ENCODE measurements at places on chromosomes 7 and 10.

DNA sequence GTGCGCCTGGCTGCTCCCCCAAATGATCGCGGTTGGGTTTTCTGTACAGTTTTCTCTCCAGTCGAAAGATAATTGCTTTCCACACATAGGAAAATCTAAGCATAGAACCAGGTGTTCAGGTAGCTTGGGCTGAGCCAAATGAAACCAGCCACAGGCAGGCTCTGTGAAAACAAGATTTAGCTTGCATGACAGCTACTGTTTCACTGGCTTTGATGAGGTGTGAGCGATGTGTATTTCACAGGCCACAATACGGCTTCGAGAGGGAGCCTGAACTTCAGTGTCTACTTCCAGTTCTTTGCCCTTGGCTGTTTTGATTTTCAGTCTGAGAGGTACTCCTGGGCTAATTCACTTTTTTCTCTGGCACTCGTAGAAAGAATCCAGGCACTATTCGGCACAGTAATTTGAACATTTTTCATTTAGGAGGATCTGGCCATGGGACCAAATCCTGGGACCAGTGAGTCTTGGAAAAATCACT is 110.5 kb downstream of the JCAD start:
- no peak for DNase-seq

- no peak for DNase-seq
Measured at GRCh38 chr10:85643845-85644525, 722.6 kb downstream of the GRID1 start.

- DNase-seq, result no peak
Measured at GRCh38 chr7:45457591-45457990, 116.6 kb upstream of the ADCY1 start.

DNA sequence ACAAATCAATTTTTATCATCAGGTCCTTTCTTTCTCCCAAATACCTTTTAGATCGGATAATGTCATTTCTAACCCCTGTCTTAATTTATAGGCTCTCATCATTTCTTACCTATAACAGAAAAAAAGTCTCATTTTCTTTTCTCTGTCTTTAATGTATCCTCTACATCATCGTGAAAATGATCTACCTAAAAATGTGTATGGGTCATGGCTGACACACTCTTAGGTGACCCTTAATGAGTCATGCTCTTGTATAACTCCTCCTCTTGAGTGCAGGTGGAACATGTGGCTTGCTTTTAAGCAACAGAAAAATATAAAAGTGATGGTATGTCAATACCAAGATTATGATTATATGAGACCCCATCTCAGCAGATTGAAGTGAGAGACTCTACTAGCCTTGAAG is 139.4 kb downstream of the SEMA3C start:
- no peak for DNase-seq

DNA sequence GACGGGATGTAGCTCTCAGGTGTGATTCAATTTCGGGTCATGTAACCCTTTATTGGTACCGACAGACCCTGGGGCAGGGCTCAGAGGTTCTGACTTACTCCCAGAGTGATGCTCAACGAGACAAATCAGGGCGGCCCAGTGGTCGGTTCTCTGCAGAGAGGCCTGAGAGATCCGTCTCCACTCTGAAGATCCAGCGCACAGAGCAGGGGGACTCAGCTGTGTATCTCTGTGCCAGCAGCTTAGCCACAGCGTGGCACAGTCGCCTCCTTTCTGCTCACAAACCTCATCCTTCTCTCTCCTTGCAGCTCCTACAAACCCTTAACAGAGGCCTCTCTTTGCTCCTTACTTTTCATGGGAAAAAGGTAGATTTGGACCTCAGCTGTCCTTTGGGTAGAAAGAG is 197.5 kb upstream of the PRSS58 start:
- DNase-seq, result no peak

DNA sequence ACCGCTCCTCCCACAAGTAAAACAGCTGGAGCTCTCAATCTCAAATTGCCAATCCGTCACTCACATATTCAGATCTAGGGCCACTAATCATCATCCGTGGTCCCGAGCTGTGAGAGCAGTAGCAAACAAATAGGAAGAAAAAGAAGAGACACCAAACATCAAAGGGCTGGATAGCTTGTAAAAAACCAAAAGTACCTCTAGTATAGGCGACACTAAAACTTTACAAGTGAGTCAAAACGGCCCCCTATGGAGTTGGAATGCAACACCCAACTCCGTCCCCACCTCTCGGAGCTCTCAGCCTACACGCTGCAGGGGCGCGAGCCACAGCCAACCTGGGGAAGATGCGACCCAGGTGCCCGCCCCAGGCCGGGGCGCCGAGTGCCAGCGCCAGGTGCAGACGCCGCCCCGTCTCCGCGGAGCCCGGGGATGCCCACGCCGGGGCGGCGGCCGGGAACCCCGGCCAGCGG is 581 bp downstream of the FAM3C start:
- peak; percentile 13 for DNase-seq

DNA sequence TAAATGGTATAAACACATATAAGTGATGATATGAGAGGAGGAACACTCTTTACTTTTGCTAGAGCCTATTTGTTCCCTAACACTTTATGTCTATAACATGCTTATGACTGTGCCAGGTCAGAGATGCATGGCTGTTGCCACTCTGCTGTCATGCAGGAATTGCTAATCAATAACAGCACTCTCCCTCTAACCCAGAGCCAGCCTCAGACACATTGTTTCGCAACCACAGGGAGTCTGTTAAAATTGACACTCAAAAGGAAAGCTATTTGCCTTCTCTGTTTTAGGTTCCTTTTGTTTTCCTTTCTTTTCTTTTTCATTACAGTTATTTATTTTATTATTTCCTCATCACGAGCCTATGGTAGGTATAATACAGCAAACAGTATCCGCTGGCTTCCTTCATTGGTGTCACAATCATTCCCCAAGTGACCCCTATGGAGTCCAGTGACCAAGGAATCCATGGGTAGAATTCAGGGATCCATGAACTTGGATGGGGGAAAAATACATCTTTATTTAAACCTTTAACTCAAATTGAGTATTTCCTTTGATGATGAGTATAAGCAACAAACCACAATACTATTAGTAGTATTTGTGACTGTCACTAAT is 6.8 kb downstream of the PON2 start:
- no peak for DNase-seq

GRCh38 chr7:3607847-3608246 is 306.8 kb downstream of the SDK1 start:
- no peak for DNase-seq

GRCh38 chr7:158276414-158277218 is 311.0 kb downstream of the PTPRN2 start:
- no peak for DNase-seq

DNA sequence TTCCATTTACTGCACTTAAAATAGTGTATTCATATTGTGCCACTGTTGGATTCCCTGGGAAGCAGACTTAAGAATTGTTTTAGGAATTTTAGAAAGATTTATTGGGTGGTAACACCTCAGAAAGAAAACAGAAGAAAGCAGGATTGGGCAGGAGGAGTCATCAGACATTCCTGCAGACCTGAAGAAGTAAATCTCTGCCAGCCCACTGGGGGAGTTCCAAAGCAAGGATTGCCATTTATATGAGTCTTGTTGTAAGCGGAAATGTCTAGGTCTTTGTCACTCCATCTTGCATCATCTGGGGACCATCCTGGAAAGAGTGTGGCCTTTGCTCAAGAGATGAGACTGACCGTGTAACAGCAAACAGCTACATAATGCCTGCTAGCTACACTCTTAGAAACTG is 947.6 kb upstream of the POT1 start:
- no peak for DNase-seq

GRCh38 chr10:23438547-23439451 is at the start of gene OTUD1:
TSS of gene OTUD1 (plus strand) at chr10:23439075. CDS start at chr10:23439458, 383 bp downstream.
- peak; percentile 91 for DNase-seq

DNA sequence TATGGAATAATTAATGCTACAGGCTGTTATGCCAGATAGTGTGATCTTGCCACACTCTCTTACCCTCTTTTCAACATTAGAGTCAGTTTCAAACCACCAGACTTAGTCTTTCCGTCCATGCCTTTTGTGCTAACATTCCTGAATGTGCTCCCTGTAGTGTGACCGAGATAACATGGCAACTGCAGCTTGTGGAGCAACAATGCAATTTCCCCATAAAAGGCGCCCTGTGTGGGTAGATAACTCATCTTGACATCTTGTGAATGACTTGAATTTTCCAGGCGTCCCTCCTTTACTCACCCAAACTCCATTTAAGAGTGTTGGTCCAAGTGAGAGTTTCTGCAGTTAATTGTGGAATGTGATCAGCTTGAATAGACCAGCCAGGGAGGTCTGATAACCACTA is 99.6 kb downstream of the DNAH11 start:
- no peak for DNase-seq

DNA sequence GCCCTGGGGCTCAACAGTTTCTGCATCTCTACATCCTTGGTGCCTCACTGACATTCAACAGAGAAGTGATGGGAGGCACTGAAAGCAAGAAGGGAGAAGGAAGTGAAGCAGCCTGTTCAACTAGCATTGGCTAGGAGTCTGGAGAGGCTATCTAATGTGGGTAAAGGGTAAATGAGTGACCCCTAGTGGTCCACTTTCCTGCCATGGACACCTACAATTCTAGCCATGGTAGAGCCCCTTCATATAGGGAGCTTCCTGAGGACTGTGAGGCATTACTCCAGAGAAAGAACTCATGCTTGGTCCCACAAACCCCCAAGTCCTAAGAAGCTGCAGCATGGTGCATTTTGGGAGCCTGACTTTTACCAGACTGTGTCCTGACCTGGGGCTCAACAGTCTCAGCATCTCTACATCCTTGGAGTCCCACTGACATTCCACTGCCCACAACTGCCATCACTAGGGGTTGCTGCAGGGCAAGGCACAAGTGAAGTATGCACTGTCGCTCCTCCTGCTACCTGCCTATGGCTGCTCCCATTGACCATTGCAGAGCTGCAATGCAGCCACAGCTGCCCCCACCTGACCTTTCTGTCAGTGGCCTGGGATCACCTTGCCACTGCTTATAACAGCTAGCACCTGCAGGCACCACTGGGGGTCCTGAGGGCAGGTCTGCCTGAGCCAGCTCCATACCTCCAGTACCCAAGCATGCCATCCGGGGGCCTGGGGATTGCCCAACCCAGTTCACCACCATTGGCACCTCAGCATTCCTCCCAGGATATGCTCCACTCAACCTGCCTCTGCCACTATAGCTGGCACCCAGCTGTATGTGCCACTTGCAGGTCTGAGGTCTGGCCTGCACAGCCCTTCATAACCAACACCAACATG is 44.1 kb upstream of the CDK6 start:
- DNase-seq, result no peak

All from IMR-90 (cell line).